Upper lobe of right lung (tissue), 1 donor: ENCODE measurements at places on chromosomes 6 and 20. TPM values are rescaled to one million over a fixed set of nuclear protein-coding genes. Genes with fewer than 3 reads are reported as not detected.

GRCh38 chr6:38110481-38110971 is 291.0 kb downstream of the ZFAND3 start:
- no peaks in the 10 kb centered on the region for H3K27me3 ChIP-seq
- no peak overlapping the region for H3K27ac ChIP-seq
- H3K4me3 ChIP-seq = no peak overlapping the region
- peaks cover 10% of the 10 kb centered on the region for H3K4me1 ChIP-seq

- DNase-seq = no peak
- no peaks in the 10 kb centered on the region for H3K4me1 ChIP-seq
- H3K36me3 ChIP-seq = no peaks in the 10 kb centered on the region
- H3K4me3 ChIP-seq = no peak overlapping the region
- H3K27me3 ChIP-seq = no peaks in the 10 kb centered on the region
Observed at GRCh38 chr6:87905101-87905641, 142.5 kb upstream of the SPACA1 start.

DNA sequence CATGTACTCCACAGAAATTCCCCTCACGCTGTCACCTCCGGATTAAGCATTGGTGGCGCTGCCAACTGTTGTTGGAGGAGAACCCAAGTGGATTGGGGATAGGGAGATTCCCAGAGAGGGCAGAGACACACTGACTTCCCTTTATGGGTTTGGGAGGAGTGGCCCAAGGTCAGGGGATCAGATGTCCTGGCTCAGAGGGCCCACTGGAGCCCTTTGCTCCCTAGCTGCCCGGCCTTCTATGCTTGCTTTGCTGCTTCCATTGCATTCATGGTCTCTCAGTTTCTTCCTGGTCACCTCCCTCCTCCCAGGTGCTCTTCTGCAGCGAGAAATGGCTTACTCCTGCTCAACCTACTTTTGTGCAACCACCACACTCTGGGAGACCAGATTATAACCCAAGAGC is 14.3 kb downstream of the CUL9 start:
- H3K27ac ChIP-seq = no peak overlapping the region
- no peaks in the 10 kb centered on the region for H3K4me1 ChIP-seq
- no peak overlapping the region for H3K4me3 ChIP-seq
- H3K27me3 ChIP-seq = no peaks in the 10 kb centered on the region

- no peaks in the 10 kb centered on the region for H3K4me1 ChIP-seq
- H3K27me3 ChIP-seq = no peaks in the 10 kb centered on the region
- no peaks in the 10 kb centered on the region for H3K36me3 ChIP-seq
- H3K27ac ChIP-seq = no peak overlapping the region
Observed at GRCh38 chr6:148907573-148907972, 160.7 kb downstream of the UST start.

- no peaks in the 10 kb centered on the region for H3K27me3 ChIP-seq
- H3K36me3 ChIP-seq = no peaks in the 10 kb centered on the region
- no peaks in the 10 kb centered on the region for H3K4me1 ChIP-seq
Observed at GRCh38 chr6:169499848-169500247, 202.0 kb downstream of the WDR27 start.

DNA sequence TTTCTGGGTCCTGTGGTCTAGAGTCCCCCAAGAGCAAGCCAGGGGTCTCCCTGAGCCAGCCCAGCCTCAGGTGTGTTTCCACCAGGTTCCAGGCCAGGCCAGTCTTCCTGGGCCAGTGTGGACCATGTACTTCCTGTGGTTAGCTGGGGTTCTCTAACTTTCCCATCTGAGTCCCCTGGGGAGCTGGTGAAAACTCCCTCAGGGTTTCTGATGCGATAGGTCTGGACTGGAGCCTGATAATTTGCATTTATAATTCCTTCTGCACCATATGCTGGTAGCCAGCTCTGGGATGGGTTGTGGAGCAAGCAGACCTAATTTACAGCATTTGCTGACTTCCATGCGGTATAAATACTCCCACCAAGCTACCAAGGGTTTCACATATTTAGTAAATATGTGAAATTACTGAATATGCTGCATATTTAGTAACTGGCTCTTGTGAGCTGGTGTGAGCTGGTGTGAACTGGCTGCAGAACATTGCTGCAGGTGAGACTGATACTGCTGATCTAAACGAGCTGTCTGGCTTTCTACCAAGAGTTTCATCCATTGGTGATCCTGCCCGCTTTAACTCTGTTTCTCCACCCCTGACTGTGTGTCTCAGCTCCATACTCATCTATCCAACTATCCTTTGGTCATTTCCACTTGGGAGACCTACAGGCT is 62.6 kb downstream of the RIN2 start:
- H3K4me1 ChIP-seq = peaks cover 8% of the 10 kb centered on the region
- no peak overlapping the region for H3K27ac ChIP-seq
- no peaks in the 10 kb centered on the region for H3K27me3 ChIP-seq
- no peak for DNase-seq
- H3K36me3 ChIP-seq = no peaks in the 10 kb centered on the region

- no peaks in the 10 kb centered on the region for H3K27me3 ChIP-seq
- H3K4me1 ChIP-seq = no peaks in the 10 kb centered on the region
- DNase-seq = no peak
Observed at GRCh38 chr6:57201718-57202117, 20.4 kb downstream of the RAB23 start.

DNA sequence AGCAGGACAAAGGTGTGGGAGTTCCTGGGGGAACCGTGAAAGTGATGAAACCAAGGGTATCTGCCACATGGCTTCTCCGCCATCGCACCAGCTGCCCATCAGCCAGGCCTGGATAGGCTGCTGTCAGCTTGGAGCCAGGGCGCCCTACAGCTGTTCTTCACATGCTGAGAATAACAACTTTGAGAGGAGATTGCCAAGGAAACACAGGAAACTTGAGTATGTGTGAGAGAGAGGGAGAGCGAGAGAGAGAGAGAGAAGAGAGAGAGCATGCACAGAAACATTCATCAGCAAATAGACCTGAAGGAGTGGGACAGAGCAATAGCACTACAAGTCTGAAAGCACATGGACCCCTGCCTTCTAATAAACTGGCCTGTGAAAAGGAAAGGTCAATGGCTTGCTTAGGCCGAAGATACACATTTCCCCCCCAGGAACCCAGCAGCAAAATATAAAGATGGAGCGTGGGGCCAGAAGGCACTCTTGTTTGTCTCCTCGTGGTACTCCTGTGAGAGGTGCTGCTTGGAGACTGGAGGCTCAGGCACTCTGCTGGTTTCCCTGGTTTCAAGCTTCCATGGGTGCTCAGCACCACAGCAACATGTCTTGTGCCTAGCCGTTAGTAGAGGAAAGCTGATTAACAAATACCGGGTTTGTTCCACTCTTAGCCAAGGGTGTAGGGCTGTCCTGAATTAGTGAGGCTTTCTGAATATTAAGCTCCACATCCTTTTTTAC is 53.0 kb downstream of the SNAP25 start:
- H3K36me3 ChIP-seq = no peaks in the 10 kb centered on the region
- no peak overlapping the region for H3K4me3 ChIP-seq
- no peak overlapping the region for H3K27ac ChIP-seq
- H3K27me3 ChIP-seq = no peaks in the 10 kb centered on the region

- H3K4me1 ChIP-seq = peaks cover 23% of the 10 kb centered on the region
- peaks cover 13% of the 10 kb centered on the region for H3K36me3 ChIP-seq
- no peaks in the 10 kb centered on the region for H3K27me3 ChIP-seq
- no peak overlapping the region for H3K27ac ChIP-seq
- no peak for DNase-seq
Observed at GRCh38 chr6:111710439-111710838, 104.8 kb upstream of the TRAF3IP2 start.

DNA sequence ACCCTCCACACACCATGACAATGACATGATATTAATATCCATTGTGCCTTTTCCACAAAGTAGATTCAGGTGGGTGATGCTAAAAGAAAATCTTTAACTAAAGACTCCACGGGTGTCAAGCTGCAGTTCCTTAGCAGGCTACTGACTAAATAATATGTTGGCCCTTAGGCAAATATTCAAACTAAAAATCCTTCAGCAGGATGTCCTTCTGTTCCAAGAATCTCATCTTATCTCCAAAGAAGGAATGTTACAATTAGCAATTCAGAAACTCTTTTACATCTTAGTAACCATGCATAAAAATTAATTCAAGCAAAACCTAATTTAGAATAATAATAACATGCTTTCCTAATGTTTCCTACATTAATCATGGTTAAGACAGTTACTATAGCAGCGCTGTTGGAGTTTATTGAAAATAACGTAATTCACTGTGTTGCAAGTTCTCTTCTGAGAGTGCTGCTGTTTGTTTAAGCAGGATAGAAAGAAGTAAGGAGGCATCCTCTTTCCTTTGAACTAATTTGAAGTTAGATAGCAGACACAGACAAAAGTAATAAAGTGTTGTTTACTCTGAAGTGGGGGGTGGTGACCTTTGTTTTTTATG is 414.8 kb upstream of the CDH4 start:
- no peak overlapping the region for H3K27ac ChIP-seq
- H3K4me3 ChIP-seq = no peak overlapping the region
- H3K36me3 ChIP-seq = no peaks in the 10 kb centered on the region

DNA sequence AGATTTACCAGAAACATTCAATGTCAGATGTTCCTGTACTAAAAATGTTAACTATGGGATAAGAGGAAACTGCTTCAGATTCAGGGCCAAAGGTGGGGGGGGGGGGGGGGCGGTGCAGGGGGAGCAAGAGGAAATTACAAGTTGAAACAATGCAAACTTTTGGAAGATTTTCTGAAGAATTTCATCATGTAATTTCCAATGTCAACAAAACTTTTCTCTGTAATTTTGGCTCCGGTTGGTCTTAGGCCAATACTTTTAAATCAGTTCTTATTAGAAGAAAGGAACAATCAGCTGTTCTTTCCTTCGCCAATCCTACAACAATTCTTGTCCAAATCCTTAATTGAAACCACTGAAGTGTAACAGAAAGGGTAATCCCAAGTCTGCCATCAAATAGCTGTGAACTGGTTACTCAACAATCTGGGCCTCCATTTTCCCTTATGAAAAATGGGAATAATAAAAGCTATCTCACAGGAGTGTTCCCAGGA is 13.1 kb downstream of the UQCC1 start:
- no peak overlapping the region for H3K4me3 ChIP-seq
- DNase-seq = no peak
- H3K27me3 ChIP-seq = no peaks in the 10 kb centered on the region
- H3K27ac ChIP-seq = peak overlapping the region; percentile 65
- H3K36me3 ChIP-seq = no peaks in the 10 kb centered on the region
- H3K4me1 ChIP-seq = peaks cover 15% of the 10 kb centered on the region

GRCh38 chr6:36967301-36967700 is 12.8 kb downstream of the PI16 start:
- no peak overlapping the region for H3K4me3 ChIP-seq
- H3K27me3 ChIP-seq = no peaks in the 10 kb centered on the region
- no peak for DNase-seq
- H3K27ac ChIP-seq = peak overlapping the region; percentile 42
- peaks cover 14% of the 10 kb centered on the region for H3K4me1 ChIP-seq
- peaks cover 60% of the 10 kb centered on the region for H3K36me3 ChIP-seq

DNA sequence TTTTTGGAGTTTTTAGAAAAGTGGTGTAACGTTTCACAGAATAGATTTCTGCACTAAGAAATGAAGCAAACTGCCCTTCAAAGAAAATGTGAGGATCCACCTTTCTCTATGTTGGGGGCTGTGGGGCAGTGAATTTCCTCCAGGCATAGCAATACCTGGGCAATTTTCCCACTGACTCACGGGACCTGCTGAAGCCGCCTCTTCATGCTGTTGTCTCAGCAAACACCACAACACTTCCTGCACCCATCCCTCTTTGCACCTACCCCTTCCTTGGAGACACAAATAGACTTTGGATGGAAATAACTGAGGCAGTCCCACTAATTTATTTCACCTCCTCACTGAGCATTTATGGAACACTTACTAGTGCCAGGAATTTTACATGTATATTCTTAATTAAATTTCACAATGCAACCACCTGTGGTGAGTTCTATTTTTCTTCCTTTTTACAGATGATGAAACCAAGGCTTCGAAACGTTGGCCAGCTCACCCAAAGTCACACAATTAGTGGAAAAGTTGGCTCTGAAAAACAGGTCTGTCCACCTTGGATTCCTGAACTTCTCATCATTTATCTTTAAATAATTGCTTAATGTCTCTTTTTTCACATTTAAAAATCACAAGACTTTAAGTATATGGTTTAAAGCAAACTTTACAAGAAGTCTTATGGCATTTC is 17.2 kb upstream of the ADGRF1 start:
- no peak for DNase-seq
- H3K36me3 ChIP-seq = no peaks in the 10 kb centered on the region
- H3K4me3 ChIP-seq = no peak overlapping the region

GRCh38 chr6:154938221-154938580 is 56.9 kb upstream of the TIAM2 start:
- no peaks in the 10 kb centered on the region for H3K4me1 ChIP-seq
- H3K27me3 ChIP-seq = no peaks in the 10 kb centered on the region

Gene SLC22A2
- total RNA-seq = not detected

Gene RFX6
- total RNA-seq = not detected

Gene FUCA2
- total RNA-seq = 50.6 TPM

Gene OSER1
- total RNA-seq = 29.6 TPM

Gene FOXS1
- 3.3 TPM for total RNA-seq

Gene TXLNB
- total RNA-seq = 1.3 TPM

Gene CCN6
- total RNA-seq = not detected

Gene CASS4
- total RNA-seq = 40.2 TPM

Gene NKAIN4
- not detected for total RNA-seq
